ENCODE measurements at places on chromosomes 4 and X.
A peak's percentile ranks its signal among the peaks of the same experiment; 100 is the strongest.

- no peak for DNase-seq
Observed at GRCh38 chr4:5399790-5400421, 308.5 kb downstream of the EVC2 start.

- no peak for DNase-seq
Observed at GRCh38 chr4:103075435-103075893, 1.1 kb downstream of the SLC9B2 start.

DNA sequence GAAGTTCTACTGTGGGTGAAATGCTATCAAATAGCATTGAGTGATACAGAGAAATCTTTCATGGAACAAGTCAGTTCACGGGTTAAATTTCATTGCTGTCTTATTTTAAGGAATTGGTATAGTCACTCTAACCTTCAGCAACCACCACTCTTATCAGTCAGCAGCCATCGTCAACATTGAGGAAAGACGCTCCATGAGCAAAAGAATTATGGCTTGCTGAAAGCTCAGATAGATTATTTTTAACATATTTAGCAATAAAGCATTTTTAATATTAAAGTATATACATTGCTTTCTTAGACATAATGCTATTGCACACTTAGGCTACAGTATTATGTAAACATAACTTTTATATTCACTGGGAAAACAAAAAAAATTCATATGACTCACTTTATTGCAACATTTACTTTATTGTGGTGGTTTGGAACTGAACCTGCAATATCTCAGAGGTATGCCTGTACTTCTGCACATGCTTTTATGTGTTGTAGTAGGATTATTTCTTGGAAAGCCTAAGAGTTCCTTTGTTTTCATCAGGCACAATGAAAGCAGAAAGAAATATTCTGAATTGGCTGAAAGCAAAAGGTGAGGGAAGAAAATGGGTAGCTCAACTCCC, 586.7 kb downstream of the GBA3 start:
- DNase-seq = no peak

- DNase-seq = no peak
Observed at GRCh38 chr4:137180349-137180748, 351.9 kb downstream of the PCDH18 start.

DNA sequence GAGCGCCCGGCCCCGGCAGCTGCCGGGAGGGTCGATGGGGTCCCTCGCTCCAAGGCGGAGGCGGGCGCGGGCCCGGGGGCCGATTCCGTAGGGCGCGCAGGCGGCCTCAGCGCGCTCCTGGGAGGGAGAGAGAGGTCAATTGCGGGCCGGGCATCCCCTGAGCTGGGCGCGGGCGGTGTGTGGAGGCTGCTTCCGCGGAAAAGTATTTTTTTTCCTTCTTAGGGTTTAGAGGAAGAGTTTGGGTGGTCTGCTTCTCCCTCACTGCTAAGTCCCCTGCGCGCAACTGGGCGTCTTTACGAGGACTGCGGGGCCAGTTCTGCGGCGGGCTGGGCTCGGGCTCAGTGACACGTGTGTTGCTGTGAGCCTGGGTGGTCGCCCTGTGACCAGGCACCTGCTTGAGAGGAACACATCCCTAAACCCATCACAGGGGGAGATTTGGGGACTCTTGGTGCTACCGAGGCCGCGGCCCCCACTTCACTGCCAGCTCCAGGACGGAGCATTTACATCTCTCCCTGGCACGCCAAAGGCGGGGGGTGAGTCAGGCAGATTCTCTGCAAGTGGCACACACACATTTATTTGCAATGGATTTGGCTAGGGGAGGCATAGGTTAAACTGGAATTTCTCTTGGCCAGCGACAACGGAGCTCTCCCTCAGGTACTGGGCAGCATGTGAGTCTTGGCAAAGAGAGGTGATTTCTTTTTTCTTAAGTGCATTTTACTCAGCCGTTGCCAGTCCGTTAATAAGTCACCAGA, 151.2 kb upstream of the SLC4A4 start:
- peak; percentile 40 for DNase-seq

GRCh38 chr4:141220271-141220670, 424 bp upstream of the ZNF330 start:
- no peak for DNase-seq

GRCh38 chr4:146639506-146639932, 826 bp downstream of the POU4F2 start:
- DNase-seq = no peak

GRCh38 chr4:153427363-153428071, 38.6 kb upstream of the TMEM131L start:
- DNase-seq = no peak

- DNase-seq = no peak
Observed at GRCh38 chrX:1870421-1870820, 255.6 kb downstream of the ASMT start.

DNA sequence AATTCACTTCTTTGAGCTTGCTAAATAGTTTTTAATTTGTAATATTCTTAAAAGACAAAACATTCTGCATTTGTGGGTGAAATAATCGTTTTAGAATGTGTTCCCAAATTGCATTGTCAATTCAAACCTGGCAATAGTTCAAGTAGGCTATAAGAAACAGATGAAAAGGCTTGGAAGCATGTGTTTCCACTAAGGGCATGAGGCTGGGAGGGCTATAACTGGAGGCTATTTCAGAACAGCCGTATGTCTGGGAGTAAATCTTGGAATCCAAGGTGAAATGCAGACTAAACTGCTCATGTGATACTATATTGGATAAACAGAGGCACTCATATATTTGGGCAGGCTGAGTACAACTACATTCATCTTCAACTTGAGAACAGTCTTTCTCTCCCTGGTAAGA, 117.4 kb upstream of the GRPR start:
- no peak for DNase-seq

DNA sequence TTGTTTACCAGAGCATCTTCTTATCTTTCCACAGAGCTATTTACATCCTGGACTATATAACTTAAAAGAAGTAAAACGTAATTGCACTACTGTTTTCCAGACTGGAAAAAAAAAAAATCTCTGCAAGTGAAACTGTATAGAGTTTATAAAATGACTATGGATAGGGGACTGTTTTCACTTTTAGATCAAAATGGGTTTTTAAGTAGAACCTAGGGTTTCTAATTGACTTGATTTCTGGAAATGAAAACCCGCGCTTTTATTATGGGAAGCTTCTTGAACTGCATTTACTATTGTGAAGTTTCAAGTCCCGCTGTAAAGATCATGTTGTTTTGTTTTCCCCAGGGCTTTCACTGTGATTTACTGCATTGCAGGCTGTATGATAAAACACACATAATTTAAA, 162.7 kb downstream of the STIM2 start:
- no peak for DNase-seq

DNA sequence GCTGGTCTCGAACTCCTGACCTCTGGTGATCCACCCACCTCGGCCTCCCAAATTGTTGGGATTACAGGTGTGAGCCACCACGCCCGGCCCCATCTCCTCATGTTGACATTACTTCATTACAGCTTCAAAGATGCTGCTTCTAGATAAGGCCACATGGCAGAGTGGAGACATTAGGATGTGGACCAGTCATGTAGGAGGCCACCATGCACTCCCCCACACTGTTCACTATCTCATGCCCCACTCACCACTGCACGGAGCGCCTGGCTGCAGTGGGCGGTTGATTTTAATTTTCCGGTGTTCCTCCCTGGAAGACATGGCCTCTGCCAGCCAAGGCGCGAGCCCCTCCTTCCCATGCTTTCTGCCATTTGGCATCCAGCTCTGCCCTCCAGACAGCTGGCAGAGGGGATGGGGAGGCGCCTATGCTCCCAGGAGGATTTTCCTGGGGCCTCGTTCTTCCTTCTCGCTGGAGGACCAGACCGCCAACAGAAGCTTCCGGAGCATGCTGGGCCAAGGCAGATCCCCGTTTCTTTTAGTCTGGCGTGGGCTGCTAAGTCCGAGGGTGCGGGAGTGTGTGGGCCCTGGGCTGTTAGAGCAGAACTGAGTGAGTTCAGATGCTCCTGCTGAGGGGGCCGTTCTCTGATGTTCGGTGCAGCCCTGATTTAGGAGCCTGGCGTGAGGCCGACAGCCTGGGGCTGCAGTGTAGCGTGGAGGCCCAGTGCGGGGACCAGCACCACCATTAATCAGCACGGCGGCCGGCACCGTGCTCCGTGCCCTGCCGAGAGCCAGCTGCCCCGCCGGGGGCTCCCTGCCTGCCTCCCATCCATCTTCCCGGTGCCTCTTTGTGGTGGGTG, 93.1 kb downstream of the SORCS2 start:
- no peak for DNase-seq

- DNase-seq = no peak
Observed at GRCh38 chrX:153728095-153728494, 3.4 kb downstream of the ABCD1 start.

GRCh38 chrX:120286733-120287512, 24.3 kb downstream of the TMEM255A start:
- DNase-seq = no peak

DNA sequence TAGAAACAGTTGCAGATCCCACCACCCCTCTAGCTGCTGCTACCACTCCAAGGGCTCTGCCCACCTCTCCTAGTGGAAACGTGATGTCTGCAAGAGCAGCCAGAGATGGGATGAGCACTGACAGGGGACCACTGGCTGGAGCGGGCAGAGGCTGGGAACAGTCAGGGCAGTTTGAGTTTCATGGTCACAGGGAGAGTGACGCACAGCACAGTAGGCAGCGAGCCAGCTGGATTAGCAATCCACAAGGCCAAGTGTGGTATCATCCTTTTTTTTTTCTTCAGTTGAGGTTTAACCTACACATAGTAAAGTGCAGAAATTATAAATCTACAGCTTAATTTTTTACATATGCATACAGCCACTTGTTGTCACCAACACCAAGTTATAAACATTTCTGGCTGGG, 6.4 kb upstream of the SCML2 start:
- DNase-seq = no peak

- no peak for DNase-seq
Observed at GRCh38 chrX:85107407-85107806, 103.7 kb downstream of the APOOL start.

GRCh38 chrX:135185795-135186443, 14.7 kb upstream of the CT55 start:
- peak; percentile 36 for DNase-seq

- no peak for DNase-seq
Observed at GRCh38 chr4:8507196-8507570, 66.6 kb downstream of the TRMT44 start.

DNA sequence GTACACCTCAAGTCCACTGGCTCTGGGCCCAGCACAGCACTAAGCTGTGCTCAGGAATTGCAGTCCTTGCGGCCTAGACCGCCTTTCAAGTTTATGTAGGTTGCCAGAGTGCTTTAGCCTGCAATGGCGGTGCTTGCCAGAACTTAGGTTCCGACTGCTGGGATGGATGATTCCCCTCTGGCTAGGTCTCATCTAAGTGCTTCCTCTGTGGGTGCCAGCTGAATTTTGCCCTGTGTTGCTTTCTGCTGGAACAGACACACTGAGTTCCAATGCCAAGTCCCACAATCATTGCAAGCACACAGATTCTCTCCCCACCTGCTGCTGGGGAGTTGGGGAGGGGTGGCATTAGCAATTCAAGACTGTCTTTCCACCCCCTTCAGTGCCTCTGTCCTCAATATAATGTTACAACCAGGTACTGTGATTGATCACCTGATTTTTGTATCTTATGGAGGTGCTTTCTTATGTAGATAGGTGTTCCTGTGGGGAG, 129.5 kb downstream of the GRID2 start:
- no peak for DNase-seq

DNA sequence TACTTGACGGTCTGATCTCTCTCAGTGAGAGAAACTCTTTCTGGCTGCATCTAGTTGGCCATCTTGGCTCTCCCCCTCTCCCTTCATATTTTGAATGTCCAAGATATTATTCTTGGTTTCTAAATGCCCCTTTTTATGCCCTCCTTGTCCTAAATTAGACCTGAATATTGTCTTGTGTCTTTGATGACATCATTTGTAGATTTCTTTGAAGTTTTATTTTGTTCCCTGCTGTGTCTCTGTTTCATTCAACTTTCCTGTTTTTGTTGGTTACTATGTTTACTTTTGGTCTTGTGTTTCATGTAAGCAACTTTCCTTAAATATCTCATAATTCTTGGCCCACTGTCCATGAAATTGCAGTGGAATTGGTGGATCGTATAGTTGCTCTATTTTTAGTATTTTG, 46.1 kb upstream of the PASD1 start:
- no peak for DNase-seq

DNA sequence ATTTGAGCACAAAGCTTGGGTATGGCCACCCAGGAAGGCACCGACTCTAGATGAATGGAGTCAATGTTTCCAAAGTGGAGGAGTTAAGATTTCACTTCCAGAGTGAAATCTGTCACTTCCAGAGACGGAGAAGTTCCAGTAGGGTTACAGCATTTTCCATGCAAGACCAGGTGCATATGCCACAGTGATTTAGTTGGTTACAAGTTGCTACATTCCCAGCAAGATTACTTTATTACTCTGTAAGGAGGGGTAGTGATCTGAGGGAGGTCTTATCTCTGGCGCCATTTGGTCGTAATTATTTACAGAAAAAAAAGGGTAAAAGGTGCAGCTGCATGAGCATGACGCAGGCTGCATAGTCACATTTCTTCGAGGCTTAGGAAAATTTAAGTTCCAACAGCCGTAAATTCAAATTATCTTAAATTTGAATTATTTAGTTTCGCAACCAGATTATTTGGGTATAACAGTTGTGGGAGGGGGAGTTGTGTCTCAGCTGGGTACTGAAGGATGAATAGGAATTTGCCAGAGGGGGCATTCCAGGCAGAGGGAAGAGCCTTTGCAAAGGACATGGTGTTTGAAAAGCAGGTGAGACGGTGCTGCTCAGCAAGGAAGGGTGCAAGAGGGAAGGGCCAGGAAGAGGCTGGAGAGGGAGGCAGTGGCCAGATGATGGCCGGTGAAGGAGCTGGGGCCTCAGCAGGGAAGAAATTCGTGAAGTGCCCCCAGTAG, 17.4 kb upstream of the AFAP1 start:
- no peak for DNase-seq

- no peak for DNase-seq
Observed at GRCh38 chr4:147950261-147950660, 218.4 kb downstream of the ARHGAP10 start.
